ENCODE measurements at places on chromosomes 2 and 18.

DNA sequence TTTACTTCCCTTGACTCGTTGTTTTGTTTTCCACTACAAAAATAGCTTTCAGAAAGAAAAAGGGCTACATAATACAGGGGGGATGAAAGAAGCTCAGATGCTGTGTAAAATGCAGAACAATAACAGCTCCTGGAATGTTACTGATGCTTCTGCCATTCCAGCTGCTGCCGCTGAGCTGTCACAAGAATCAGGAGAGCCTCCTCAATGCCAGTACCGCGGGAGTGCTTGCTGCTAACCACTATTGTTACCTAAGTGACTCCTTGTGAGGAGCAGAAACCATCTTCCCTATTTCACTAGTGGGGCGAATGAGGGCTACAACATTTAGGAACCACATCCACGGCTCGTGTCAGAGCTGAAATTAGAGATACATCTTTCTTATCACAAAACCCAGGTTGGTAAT lies 384.8 kb downstream of the GALR1 start:
- DNase-seq = no peak

DNA sequence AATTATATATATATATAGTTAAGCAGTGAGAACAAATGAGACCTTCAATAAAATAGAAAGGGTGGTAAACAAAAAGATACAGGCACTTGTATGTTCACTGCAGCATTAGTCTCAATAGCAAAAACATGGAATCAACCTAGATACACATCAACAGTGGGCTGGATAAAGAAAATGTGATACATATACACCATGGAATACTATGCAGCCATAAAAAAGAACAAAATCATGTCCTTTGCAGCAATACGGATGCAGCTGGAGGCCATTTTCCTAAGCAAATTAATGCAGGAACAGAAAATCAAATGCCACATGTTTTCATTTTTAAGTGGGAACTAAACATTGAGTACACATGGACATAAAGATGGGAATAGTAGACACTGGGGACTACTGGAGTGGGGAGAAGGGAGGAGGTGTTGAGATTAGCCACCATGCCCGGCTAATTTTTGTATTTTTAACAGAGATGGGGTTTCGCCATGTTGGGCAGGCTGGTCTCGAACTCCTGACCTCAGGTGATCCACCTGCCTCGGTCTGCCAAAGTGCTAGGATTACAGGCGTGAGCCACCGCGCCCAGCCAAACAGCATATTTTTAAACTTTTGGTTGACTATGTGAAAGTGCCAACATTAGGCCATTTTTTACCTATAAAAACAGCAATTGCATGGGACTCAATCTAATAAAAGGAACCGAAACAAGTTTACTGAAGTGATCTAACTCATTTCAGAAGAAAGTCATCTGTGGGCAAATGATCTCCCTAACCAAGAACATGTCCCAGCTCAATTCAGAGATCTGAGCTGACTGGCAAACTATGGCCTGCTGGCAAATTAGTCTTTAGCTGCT lies 23.7 kb downstream of the ICA1L start:
- DNase-seq = no peak

- no peak for DNase-seq
These were observed 50.1 kb downstream of the MBP start for GRCh38 chr18:77082316-77082955.

DNA sequence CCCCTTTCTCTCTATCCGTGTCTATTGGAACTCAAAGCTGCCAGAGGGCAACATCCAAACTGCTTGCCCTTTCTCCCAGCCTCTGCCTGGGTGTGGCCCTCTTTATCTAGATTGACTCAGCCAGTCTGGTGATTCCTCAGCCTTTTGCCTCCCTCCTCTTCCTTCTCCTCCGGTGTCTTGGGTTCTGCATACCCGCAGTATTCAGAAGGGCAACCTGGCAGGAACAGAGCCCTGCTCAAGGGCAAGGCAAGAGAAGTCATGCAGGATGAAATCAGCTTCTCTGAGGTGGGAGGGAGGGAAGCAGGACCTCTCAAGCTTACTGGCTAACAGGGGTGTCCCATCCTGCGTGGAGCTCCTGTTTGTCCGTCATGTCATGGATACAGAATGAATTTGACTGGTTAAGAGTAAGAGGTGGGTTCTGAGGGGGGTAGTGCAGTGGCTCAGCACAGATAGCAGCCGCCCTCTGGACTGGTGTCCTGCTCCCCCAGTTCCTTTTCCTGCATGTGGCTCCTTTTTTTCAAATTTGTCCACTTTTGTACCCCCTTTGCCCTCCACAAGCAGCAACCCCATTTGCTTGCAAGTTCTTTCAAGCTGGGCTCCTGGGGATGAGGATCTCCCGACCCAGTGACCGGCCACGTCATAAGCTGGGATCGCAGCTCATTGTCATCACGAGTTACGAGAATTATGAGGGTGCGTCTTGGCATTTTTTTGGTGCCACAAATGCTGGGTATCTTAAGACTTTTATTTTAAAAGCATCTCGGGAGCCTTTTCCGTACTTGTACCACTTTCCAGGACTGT lies 154.1 kb downstream of the FHOD3 start:
- no peak for DNase-seq

GRCh38 chr2:60872510-60872928 lies 8.9 kb upstream of the REL start:
- no peak for DNase-seq

GRCh38 chr18:21903709-21904108 lies 163.1 kb downstream of the MIB1 start:
- no peak for DNase-seq

GRCh38 chr2:36058076-36058475 lies 297.5 kb upstream of the CRIM1 start:
- DNase-seq = no peak

GRCh38 chr2:6692819-6693218 lies 172.9 kb downstream of the CMPK2 start:
- DNase-seq = no peak

- no peak for DNase-seq
These were observed 1598.9 kb upstream of the PIK3C3 start for GRCh38 chr18:40356168-40356567.

DNA sequence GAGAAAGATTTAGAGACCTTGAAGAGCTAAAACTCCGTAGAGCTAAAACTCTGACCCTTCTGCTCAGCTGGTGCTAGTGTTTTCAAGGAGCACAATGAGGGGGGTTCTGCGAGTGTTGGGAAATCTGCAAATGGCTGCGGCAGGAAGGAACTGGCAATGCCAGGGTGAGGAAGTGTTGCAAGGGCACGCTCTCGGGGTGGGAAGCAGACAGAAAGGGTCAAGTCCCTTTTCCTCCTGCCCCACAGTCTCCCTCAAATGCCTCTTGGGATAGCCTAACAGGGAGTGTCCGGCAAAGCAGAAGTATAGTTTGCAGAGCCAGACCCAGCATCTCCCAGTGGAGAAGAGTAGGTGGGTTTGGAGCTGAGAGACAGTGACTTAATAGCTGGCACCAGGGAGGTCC lies 60.5 kb downstream of the NCAPH start:
- DNase-seq = no peak

- DNase-seq = no peak
These were observed 44.9 kb downstream of the MALT1 start for GRCh38 chr18:58716060-58716756.

DNA sequence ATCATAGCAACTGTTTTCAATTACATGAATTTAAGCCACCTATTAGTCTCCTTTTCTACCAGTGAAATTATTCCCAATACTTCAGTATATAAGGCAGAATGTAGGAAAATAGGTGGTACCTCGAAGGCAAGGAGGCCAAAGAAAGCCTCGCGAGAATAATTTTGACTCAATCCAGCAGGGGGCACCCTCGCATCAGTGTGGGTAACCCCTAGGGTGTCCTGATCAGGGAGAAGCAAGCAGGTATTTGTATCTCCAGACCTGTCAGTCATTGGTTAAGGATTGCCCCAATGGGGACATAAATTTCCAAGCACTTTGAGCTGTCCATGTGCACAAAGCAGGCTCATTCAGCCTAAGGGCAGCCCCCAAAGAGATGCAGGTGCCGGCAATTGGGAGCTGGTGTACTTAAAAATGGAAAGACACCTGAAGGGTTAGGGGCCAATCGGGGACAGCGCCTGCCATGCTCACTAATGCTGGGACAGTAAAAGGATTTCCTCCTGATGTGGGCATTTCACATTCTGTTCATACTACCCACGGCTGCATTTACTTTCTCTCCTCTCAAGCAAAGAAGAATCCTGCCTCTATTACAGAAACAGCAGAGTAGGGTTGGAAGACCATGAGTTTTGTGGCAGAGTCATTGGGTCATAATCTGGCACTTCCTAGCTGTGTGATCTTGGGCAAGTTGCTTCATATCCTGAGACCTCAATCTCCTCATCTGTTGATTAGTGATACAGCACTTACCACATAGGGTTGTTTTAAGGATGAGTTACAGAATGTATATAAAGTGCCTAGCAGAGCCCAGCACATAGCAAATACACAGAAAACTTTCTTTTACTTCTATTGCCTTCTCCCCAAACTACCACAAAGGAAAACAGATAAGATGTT lies 136.1 kb downstream of the ICOS start:
- DNase-seq = peak; percentile 52

Data from T-cell (primary cell).